ENCODE measurements at places on chromosomes 7 and 10.
A peak's percentile ranks its signal among the peaks of the same experiment; 100 is the strongest.

GRCh38 chr7:147937428-147937827, 653.1 kb upstream of the C7orf33 start:
- no peak for DNase-seq

GRCh38 chr10:118521415-118522117, 73.9 kb downstream of the PRLHR start:
- no peak for DNase-seq

DNA sequence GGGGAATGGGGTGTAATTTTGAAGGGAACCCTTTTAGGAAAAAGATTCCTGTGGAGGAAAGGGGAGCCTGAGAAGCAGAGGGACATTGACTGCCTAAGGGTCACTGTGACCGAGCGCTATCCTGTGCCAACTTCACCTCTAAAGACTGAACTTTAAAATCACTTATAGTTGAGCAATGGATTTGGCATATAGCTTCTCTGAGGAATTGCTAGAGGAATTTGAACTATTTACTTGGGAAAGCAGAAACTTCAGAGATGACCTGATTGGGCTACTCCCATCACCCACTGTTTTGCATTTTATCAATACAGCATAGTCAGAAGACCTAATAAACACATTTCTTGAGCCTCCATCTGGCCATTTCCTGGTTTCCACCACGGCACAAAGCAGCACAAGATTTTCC, 23.7 kb upstream of the WNT16 start:
- DNase-seq: no peak

DNA sequence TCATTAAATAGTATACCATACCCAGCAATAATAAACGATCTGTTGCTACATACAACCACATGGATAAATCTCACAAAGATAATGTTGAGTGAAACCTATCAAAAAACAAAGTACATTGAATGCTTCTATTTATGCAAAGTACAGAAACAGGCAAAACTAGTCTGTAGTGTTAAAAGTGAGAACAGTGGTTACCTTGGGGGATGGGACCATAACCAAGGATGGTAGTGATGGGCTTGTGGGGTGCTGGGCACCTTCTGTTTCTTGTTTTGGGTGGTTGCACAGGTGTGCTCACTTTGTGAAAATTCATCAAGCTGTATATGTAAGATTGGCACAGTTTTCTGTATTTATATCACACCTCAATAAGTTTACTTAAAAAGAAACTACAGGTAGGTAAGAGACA, 105.7 kb downstream of the ATE1 start:
- no peak for DNase-seq

DNA sequence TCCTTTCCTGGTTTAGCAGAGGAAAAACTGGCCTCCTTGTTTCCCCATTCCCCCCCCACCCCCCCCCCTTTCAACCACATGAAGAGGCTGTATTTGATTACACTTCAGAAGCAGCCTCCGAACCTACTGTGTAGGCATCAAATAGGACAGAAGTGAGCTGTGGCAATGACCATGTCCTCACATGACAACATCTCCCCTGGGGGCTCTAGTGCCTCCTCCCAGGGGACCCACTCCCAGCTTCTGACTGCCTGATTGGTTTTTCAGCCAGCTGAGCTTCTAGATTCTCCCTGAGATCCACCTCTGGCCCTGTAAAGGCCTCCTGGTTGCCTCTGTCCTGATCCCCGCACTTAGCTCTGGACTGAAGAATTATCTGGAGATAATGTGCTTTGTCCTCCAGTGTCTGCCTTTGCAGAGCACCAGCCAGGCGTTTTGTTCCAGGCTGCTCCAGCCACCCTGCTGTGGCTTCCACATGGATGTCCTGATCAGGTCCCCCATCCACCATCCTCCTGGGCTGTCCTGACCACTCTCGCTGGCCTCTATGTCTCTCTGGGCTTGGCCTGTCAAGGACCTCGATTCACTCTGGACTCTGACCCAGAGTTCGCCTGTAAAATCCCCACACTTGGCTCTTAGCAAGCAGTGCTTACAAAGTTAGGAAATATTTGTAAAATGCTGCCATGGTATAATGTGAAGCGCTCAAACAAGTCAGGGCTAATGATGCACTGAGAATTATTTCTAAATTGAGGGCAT, 42.4 kb upstream of the TOMM7 start:
- DNase-seq: no peak

GRCh38 chr7:71237945-71238344, 106.0 kb downstream of the GALNT17 start:
- DNase-seq: no peak

DNA sequence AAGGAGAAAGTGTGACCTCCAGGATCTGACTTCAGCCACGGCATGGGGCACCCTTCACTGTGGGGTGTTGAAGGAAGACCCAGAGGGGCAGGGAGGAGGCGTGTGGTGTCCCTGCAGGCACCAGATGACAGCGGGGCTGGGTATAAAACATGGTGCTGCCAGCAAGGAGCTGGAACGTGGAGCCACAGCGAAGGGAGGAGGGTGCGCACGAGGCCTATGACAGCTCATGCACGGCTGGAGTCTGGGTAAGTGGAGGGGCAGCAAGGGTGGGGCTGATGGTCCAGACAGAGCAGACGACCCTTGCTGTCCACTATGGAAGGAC, 27.8 kb upstream of the FOXL3 start:
- DNase-seq: no peak

DNA sequence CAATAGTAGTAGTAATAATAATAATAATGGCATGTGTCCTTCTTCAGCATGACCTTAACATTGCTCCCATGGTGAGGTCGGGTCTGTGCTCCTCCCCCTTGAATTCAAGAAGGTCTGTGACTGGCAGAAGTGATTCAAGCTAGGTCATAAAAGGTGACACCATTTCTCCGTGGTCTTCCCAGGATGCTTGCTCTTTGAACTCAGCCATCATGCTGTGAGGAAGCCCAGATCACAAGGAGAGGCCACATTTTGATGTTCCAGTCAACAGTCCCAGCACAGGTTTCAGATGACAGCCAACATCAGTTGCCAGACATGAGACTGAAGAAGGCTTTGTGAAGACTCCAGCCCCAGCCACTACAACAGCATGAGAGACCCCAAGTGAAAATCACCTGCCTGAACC, 83.9 kb downstream of the SEPTIN14 start:
- no peak for DNase-seq

- no peak for DNase-seq
Measured at GRCh38 chr7:36564489-36564888, 159.8 kb downstream of the AOAH start.

- DNase-seq: no peak
Measured at GRCh38 chr10:125163803-125164202, 3.4 kb upstream of the CTBP2 start.

DNA sequence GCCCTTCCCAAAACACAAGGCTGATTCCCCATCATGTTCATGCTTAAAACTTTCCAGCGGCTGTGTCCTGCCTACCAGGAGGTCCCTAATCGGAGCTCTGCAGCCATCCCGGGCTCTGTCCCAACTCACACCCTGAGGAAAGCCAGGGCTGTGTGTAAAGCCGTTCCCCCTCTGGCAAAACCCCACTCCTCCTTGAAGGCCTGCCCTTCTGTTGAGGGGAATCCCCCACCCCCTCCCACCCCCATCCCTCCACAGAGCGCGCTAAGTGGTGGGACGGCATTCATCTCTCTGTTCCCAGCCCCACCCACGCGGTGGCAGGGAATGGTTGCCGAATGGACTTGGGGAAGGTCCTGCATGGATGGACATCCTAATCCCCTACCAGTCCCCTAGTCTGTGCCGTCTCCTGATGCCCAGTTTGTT, 667 bp upstream of the TMEM120A start:
- DNase-seq: no peak

DNA sequence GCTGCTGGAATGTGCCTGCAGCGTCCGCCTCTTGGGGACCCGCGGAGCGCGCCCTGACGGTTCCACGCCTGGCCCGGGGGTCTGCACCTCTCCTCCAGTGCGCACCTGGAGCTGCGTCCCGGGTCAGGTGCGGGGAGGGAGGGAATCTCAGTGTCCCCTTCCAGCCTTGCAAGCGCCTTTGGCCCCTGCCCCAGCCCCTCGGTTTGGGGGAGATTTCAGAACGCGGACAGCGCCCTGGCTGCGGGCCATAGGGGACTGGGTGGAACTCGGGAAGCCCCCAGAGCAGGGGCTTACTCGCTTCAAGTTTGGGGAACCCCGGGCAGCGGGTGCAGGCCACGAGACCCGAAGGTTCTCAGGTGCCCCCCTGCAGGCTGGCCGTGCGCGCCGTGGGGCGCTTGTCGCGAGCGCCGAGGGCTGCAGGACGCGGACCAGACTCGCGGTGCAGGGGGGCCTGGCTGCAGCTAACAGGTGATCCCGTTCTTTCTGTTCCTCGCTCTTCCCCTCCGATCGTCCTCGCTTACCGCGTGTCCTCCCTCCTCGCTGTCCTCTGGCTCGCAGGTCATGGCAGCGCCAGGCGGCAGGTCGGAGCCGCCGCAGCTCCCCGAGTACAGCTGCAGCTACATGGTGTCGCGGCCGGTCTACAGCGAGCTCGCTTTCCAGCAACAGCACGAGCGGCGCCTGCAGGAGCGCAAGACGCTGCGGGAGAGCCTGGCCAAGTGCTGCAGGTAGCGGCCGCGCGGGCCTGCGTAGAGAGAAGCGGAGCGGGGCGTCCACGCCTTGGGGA, 645 bp downstream of the SLC26A4 start:
- peak; percentile 43 for DNase-seq

- DNase-seq: no peak
Measured at GRCh38 chr10:102613785-102614184, 30.5 kb upstream of the TRIM8 start.

DNA sequence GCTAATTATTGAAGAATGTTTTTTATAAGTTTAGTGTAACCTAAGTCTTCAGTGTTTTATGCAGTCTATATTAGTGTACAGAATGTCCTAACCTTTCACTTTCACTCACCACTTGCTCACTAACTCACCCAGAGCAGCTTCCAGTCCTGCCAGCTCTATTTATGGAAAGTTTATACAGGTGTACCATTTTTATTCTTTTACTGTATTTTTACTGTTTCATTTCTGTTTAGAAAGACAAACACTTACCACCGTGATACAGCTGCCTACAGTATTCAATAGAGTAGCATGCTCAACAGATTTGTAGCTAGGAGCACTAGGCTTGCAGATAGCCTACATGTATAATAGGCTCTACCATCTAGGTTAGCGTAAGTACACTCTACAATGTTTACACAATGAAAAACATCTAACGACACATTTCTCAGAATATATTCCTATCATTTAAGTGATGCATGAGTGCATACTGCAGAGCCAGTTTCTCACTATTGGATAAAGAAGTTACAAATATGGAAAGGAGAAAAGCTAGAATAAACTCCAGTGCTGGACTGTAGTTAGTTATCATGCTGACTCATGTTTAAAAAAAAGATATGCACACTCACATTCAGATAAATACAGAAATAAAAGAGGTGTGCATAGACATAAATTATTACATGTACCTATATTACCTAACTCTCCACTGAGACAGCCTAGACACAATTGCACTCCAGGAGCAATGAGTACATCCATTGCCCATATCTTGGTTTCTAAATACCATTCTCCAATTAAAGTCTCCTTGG, 30.4 kb downstream of the STEAP1B start:
- DNase-seq: no peak

DNA sequence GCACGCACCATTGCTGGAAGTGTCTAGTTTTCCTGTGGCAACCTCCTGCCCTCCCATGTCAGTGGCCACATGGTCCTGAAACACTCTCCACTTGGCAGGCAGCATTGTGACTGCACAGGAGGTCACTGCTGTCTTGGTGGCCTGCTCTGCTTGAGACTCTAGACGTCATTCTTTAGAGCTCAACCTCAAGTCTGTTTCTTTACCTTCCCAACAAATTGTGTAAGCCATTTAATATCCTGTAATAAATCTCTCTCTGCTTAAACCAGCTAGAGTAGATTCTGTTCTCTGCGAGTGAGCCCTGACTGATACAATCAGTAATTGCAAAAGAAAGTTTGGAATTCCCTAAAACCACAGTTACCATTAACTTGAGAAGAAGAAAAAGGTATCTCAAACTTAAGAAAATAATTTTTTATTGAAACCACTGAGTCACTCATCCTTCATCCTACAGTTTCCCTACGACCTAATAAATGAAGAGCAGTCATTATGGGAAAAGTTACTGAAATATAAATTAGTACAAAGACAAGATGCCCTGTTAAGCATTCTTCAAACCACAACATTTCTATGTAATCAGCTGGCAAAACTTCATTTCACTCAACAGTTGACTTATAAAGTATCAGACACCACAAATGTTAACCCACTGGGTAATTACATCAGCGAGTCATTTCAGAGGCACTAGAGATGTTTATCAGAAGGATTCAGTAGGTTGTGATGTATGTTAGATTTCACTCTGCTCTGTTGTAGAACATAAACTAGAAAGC, 18.0 kb downstream of the SLC25A13 start:
- no peak for DNase-seq

GRCh38 chr7:105778956-105779355, 97.4 kb downstream of the ATXN7L1 start:
- DNase-seq: no peak

DNA sequence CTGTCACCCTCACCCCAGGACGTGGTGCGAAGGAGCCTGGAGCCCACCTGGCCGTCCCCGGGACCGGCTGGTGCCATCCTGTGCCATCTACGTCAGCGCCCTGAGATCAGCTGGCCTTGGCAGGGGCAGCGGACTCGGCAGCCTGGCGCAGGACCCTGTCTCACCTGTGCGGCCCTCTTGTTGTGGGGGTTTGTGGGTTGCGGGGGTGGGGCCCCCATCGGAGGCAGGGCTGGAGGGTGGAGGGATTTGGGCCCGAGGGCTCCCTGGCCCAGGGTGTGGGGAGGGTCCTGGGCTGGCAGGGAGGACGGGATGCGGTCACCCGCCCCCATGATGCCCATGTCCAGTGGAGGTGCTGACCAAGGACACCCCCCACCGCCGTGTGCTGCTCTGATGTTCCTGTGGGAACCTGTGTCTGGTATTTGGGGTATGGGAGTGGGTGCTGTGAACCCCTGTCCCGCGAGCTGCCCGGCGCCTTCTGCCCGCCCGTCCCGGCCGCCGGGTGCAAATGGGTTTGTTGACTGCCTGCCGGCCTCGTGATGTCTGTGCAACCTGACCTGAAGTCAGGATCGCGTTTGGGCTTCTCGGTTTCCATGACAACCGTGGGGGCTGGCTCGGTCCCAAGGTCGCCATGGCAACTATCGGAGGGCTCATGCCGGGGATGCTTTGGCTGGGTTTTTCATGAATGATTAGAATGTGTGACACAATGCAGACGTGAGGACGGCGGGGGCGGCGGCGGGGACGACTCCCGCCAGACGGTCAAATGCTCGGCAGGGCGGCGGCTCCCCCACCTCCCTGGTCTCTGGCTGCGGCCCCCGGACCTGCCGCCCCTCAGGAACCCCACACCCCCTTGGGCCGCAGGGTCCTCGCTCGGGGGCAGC, 7.3 kb downstream of the MAFK start:
- DNase-seq: no peak

- no peak for DNase-seq
Measured at GRCh38 chr10:76149602-76150138, 718.2 kb downstream of the LRMDA start.

DNA sequence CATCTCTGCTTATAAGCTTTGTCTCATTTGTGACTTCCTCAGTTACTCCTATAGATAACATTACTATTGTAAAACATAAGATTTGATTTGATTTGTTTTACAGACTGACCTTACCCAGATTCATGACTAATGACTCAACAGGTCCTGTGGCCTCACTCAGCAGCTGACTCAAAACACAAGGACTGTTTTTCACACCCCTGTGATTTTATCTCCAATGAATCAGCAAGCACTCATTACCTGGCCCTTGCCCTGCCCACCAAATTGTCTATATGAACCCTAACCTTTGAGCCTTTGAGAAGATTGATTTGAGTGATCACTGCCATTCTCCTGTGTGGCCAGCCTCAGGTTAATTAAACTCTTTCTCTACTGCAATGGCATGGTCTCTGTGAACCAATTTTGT, 1064.6 kb upstream of the LRRTM3 start:
- peak; percentile 21 for DNase-seq

GRCh38 chr7:17347401-17347800, 48.9 kb downstream of the AHR start:
- no peak for DNase-seq

GRCh38 chr7:124758327-124758726, 7.3 kb downstream of the GPR37 start:
- no peak for DNase-seq
